ENCODE measurements at places on chromosomes 3 and 15.

DNA sequence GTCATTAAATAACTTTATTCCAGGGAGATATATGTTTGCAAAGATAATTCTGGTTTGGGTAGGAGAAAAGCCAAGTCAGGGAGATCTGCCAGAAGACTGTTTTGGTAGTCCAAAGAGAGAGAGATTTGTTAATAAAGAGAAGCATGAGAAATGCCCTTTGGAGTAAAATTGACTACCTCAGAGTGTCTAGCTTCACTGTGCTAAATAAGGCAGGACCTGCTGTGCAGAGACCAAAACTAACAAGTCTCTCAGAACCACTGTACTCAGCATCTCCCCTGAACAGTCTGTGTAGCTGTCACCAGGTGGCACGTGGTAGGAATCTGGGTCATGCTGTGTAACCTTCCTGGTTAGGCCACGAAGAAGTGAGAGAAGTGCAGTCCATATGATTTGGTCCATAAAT is 31.6 kb upstream of the SLC35G2 start:
- DNase-seq = peak; percentile 61

- peak; percentile 38 for DNase-seq
Observed at GRCh38 chr15:74345051-74345450, 22.4 kb downstream of the CYP11A1 start.

- no peak for DNase-seq
Observed at GRCh38 chr15:88688394-88688933, 49.6 kb downstream of the ISG20 start.

GRCh38 chr15:45179221-45179985 is 8.4 kb downstream of the SHF start:
- DNase-seq = no peak

DNA sequence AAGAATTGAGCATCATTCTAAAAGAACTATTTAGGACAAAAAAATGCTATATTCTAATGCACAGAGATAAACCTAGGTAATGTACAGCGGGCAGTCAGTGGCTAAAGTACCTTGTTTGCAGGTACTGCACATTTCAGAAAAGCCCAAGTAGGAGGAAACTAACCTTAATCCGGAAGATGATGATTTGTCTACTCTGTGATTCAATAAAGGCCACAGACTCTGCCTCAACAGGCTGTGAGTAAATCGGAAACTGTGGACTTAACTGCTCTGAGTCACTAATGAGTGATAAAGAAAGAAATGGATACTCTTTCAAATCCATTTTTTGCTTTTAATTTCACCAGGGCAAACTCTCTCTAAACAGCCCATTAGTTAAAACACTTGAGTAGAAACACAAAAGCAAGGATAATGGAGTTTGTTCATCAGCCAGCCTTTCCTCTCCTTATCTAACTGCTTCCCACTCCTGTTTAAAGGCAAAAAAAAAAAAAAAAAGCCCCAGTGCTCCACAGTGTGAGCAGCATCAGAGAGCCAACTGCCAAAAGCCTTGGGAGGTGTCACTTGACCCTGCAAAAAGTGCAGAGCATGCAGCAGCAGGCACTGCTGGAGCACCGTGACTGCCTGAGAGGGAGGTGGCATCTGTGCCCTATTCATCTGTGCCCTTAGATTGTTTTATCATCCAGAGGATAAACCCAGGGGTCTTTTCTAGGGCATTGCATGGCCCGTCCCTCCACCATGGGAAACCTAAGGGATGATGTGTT is 187.7 kb downstream of the SATB1 start:
- peak; percentile 72 for DNase-seq

- DNase-seq = no peak
Observed at GRCh38 chr15:24945711-24946110, 9.1 kb upstream of the SNRPN start.

GRCh38 chr15:31776039-31776438 is 254.3 kb upstream of the CHRNA7 start:
- no peak for DNase-seq

DNA sequence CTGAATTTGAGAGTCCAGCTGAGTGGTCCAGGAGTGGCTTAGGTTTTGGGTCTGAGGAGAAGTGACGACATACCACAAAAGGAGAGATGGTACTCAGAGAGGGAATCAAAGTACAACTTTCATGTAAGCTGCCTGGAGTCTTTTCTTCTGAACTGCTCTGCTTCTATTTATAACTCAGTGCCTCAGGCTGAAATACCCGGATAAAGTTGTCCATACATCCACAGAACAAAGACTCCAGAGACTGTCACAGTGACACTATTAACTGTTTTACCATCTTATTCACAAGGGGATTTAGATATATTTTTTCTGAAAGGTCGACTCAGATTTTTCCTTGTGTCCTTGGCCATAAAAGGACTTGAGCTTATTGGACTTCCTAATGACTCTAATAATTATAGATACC is 264.3 kb upstream of the DNAJC19 start:
- no peak for DNase-seq

DNA sequence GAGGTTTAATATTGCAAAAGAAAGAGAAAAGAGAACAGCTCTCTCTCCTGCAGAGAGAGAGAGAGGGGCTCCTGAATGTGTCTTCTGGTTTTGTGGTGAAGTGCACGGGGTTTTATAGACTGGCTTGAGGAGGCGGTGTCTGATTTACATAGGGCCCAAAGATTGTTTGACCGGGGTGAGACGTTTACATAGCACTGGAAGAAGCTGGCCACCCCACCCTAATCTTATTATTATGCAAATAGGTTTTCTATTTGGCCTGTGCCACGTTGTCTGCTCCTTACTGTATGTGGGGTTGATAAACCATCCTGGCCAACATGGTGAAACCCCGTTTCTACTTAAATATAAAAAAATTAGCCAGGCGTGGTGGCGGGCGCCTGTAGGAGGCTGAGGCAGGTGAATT is 268.6 kb downstream of the SV2B start:
- DNase-seq = no peak

GRCh38 chr3:186361762-186362536 is at the start of gene DGKG:
Gene DGKG, minus strand, starts transcription at chr3:186362234. Its CDS starts 41,775 bp downstream, at chr3:186320459.
- no peak for DNase-seq

DNA sequence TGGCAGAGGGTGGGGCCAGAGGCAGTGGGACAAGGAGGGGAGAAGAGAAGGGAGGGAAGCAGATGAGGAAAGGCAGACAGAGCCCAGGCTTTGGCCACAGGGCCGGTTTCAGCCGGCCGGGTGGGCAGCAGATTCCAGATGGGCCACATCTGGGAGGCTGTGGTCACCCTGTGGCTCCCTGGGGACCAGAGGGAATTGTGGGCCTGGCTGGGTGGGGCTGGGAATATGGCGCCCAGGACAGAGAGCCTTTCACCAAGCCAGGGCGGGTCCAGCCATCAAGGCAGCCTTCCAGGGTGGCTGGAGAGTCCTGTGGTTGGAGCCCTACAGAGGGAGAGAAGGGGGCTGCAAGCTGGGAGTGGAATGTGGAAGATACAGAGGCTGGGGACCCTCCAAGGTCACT is 18.9 kb downstream of the PTH1R start:
- no peak for DNase-seq

GRCh38 chr3:17799312-17799711 is 56.9 kb upstream of the TBC1D5 start:
- no peak for DNase-seq

GRCh38 chr3:107977221-107978130 is 113.4 kb downstream of the CD47 start:
- DNase-seq = no peak

DNA sequence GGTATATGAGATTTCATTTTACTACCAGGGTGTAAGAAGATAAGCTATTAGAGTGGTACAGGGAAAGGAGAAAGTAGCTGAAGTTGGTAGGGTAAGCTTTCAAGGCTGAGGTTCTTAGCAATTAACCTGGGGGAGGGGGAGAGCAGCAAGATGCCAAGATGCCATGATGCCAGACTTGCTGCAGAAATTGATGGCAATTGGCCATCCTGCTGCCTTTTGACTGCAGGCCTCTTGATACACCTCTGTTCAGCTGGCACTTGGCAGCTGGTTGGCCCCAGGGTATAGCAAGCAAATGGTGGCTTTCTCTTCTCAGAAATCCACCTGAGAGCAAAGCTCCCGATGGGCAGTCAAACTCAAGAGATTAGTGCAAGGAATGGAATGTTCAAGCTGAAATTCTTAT is 21.4 kb upstream of the DPH6 start:
- no peak for DNase-seq

DNA sequence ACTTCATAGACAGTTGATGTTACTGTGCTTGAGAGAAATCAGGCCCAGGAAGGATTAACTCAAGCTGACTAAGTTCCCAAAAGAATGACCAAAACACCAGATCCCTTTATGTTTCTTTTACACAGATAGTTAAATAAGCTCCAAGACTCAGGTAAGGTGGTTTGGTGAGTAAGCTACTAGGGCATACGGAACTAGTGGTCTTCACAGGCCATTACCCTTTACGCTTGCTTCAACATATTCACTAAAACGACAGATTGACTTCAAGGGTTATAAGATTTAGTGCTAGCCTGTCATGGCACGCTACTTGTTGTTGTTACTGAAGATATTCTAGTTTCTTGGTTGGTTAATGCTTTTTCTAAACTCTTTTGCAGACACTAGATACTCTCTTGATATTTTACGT is 369.3 kb downstream of the LPP start:
- DNase-seq = no peak

DNA sequence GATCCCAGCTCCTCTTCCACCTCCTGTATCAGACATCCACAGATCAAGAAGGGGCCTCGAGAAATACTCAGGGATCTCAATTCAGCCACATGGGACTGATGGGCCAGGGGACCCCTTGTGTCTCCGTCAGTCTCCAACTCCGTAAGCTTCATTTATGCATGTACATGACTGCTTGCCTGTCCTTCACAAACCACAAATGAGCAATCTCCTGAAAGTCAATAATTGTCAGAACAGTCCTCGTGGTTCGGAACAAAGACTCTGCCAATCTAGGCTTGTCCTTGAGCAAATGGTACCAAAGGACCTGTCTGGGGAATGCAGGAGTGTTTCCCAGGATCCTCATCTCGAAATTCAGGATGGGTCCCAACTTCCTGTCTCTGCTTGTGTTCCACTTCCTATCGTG is 20.8 kb downstream of the SLC12A8 start:
- no peak for DNase-seq

- no peak for DNase-seq
Observed at GRCh38 chr3:4061783-4062360, 241.3 kb upstream of the SETMAR start.

DNA sequence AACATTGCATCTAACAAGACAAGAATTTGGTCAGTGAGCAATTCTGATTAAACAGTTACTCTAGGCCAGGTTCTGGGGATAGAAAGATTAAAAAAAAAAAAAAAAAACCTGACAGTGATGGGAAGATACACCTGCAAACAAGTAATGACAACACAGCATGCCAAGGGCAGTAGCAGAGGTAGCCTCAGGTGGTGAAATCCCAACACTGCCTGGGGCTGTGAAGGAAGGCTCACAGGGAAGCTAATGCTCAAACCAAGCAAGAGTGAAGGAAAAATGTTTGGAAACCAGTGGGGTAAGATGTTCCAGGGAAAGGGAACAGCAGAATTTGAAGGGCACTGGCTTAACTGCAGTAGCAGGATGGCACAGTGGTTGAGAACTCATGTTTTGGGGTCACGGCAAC is 8.9 kb downstream of the RTP2 start:
- DNase-seq = no peak

DNA sequence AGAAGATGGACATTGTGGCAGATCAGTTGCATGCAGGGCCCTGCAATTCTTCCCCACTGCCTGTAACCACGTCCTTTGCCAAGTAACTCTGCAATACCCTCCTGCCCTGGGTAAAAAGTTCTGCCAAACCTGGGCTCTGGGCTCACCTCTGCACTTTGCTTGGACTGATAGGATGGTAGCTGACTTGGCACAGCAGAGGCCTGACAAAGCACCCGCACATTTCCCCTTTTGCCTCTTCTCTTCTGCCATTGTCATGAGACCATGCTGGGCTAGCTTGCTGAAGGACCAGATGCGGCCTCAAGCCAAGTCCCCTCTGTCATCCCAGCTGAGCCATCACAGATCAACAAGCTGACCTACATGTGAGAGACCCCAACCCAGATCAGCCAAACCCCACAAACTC is 122.4 kb downstream of the SMAD6 start:
- no peak for DNase-seq

DNA sequence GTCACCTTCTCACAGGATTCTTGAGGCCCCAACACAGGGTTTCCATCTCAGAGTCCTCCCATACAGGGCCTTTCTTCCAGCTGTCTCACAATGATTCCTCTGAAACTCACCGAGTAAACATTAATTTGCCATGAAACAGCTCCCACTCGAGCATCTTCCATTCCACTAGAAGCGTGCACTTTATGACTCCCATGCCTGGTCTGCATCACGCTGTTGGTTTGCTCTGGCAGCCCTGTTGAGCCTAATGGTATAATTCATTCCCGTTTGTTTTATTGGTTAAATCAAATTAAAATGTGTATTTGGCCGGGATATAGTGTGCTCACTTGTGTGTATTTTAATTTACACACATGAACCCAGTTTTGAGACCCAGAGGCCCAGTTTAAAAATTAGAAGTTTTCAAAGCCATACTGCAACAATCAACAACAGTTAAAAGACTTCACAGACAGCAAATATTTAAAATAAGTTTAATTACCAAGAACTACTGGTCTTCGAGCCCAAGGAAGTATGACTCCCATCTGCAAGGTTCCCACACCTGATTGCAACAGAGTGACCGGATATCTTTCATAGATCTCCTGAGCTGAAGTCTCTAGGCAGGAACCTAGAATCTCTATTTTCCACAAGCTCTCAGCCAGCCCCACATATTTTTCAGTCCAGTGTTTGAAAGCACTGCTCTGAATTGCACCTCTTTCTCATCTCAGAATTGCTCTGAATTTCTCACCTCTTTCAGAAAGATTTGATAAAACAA is 42.3 kb upstream of the GYG1 start:
- DNase-seq = no peak

- no peak for DNase-seq
Observed at GRCh38 chr15:73717802-73718201, 33.6 kb downstream of the CD276 start.

DNA sequence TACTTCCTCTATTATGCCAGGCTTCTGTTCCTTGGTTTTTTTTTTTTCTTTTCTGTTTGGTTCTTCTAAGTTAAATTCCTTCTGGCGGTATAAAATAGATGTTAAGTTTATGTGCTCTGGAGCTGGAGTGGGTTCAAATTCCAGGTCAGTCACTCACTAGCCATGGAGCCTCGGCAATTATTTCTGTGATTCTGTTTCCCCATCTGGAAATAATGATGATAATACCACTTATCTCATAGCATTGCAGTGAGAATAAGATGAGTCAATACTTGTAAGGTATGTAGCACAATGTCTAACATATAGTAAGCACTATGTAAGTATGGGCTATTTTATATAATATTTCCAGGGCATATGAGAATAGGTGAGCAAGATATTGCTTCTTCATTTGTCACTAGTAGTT is 33.2 kb upstream of the ZDHHC23 start:
- peak; percentile 48 for DNase-seq

GRCh38 chr3:188267790-188268335 is 113.9 kb downstream of the LPP start:
- DNase-seq = no peak

DNA sequence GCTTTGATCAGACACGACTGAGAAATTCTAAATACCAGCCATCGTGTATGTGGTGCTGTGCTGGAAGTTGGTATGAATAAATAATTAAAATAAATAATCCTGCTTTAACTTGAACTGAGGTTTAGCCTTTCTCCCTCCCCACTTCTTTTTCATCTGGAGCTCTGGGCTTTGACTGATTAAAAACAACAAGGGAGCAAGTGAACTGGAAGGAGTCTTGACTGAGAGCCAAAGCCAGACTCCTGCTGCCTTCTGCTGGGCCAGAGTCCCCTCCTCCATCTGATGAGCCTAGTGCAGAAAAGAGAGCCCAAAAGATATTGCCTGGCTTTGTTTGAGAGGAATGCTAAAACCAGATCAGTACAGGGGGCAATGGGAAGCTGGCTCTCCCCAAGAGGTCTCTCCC is 96.0 kb downstream of the CCNL1 start:
- peak; percentile 74 for DNase-seq

GRCh38 chr3:186640929-186641328 is 730 bp downstream of the FETUB start:
- no peak for DNase-seq

Data from astrocyte of the spinal cord (primary cell).